H9 (cell line): ENCODE measurements at places on chromosomes 7 and 10.

DNA sequence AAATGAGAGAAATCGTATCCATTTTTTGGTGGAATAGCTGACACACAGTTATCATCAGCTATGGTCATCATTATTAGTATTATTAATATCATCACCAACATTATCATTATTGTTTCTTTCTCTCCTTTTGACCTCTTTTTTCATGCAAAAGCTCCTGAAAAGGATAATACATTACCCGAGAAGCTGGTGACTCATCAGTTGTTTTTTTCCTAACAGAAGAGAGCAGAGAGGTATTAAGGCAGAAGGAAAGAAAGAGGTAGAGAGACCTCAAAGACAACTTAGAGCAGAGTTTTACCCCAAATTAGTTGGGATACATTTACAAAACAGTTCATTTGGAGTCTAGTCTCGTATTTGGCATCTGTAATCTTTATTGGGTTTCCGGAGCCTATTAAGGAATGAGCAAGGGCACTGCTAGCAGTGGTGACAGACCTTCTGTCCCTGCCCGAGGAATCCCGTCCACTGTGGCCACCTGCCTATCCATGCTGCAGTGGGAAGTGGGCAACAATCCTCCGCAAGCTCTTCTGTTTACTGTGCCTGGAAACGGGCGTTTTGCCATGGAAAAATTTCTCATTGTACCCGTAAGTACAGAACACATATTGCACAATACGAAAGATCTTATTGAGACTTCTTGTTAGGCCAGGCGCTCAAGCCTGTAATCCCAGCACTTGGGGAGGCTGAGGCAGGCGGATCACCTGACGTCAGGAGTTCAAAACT, 170.0 kb upstream of the MKLN1 start:
- DNase-seq: no peak

DNA sequence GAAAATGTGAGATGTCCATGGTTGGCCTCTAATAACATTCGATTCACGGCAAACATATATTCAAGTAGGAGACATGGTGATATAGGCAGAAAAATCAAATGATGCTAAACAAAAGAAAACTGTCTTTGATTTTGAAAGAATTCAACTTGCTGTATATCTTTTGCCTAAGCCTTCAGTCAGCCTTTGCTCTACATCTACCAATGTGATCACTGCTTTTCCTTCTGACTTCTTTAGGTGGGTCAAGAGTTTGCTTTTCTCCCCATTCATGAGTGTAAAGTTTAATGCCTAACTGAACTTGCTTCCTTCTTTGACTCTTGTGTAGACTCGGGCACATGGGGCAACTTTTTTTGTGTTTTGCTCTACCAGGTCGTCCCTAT, 417 bp upstream of the HIF1AN start:
- DNase-seq: no peak

- DNase-seq: no peak
These were observed 51.6 kb upstream of the RPA3 start for GRCh38 chr7:7769710-7770627.

DNA sequence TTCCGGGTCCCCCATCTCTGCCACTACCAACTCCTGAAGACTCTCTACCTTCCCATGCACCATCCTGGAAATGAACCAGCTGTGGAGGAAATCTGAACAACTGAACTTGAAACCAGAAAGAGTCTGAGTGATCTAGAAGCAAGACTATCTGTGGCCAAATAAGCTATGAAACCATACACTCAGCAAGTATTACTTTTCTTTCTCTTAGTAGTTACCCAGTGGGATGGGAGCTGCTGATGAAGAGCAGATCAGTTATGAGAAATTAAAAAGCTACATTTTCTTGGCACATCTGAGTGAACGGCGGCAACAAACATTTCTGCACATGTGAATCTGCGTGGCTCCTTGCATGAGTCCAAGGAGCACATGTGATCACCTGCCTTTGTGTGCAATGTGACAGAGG, 31.6 kb upstream of the AGK start:
- DNase-seq: no peak

GRCh38 chr7:85840554-85840953, 653.7 kb upstream of the SEMA3D start:
- DNase-seq: no peak

- no peak for DNase-seq
These were observed 151.5 kb upstream of the KAT6B start for GRCh38 chr10:74674927-74675326.
